HS-5 (cell line): ENCODE measurements at places on chromosomes 7 and 10.
A peak's percentile ranks its signal among the peaks of the same experiment; 100 is the strongest.

DNA sequence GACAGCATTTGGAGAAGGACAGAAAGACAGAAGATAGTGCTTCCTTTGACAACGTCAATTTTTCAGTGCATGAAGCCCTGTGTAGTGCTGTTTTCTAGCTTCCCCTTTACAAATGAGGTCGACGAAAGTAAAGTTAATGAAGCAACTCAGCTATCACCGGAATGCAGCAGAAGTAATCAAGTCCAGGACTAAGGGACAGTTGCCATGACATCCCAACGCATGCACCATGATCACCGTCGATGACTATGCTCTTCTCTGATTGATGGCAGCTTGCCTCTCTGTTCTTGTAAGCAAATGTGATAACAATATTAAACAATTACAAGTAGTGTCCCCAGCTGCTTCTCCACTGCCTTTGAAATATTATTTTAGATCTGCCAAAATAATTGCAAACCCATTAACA is 205.8 kb downstream of the FRMD4A start:
- DNase-seq = no peak

DNA sequence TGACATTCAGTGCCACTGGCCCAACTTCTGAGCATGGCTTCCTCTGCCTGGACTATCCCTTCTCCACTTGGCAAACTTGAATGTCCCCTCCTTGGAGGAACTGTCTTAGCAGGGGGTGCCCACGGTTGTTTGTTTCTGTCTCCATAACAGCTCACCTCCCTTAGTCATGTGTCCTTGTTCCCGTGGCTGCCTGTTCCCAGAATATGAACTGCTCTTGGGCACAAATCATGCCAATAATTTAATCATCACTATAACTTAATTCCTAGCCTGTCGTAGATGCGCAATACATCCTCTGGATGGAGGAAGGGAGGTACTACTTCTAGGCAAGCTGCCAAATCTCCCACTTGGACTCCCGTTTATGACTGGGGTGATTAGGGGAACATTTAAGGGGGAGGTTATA is 173.1 kb downstream of the MYOF start:
- no peak for DNase-seq

GRCh38 chr10:5596611-5597341 is 69.6 kb downstream of the ASB13 start:
- DNase-seq = no peak

DNA sequence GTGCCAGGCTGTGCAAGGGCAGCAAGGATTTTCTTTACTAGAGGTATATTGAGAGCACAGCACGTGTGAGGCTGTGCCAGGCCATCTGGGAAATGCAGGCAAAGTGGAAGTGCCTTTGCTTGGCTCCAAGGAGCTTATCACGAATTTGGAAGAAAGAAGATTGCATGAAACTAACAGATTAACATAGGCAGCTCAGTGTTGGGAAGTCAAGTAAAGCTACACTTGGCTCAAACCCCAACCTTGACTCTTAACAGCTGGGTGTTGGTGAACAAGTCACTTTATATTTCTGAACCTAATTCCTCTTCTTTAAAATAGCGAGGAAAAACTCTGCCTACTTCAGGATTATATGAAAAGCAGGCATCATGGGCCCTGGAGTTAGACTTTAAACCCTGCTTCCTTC is 105.2 kb downstream of the PLCE1 start:
- DNase-seq = no peak

GRCh38 chr7:135601182-135601581 is 43.5 kb downstream of the NUP205 start:
- no peak for DNase-seq

DNA sequence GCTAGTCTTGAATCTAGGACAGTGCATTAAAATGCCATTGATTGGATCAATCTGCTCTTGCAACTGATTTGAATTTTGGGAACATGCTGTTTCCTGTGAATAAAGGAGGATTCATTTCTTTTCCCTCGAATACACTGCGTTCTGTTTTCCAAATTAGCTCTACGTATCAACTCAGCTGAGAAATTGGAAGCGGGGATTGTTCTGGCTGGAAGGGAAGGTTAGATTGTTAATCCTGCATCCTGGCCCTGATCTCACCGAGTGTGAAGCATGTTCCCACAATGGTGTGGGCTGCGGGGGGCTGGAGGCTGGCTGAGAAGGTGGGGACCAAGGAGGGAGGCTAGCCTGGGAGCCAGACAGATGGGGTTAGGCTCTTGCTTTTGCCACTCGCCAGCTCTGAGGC is 17.6 kb downstream of the HTRA1 start:
- DNase-seq = no peak

- no peak for DNase-seq
Observed at GRCh38 chr7:4123823-4124222, 558.3 kb upstream of the FOXK1 start.

GRCh38 chr7:10672186-10672585 is 301.5 kb upstream of the PHF14 start:
- no peak for DNase-seq

DNA sequence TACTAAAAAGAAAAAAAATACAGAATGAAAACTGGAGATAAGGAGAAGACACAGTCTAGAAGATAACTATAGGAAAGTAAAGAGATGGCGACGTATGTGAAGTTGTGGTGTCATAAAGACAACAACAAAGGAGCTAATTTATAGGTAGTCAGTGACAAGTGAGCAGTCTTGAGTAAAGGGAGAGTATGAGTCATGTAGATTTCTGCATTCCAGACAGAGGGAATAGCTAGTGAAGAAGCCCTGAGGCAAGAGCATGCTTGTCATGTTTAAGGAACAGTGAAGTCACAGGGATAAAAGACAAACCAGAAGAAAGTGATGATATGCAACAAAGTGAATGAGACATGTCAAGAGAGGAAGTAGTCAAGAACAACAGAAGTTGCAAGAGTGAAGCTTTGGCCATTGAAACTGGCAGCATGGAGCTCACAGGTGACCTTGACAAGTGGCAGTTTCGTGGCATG is 2.3 kb upstream of the MIOS start:
- peak; percentile 67 for DNase-seq

GRCh38 chr7:101233907-101234547 is 3.6 kb downstream of the CLDN15 start:
- DNase-seq = no peak

- no peak for DNase-seq
Observed at GRCh38 chr10:36097696-36098095, 455.6 kb upstream of the FZD8 start.

GRCh38 chr7:135168001-135168400 is 2.5 kb downstream of the CYREN start:
- DNase-seq = no peak
